Stimulated activated CD4-positive, alpha-beta T cell treated with anti-CD3 and anti-CD28 coated beads, TNF-alpha, amount 100 ng/mL, for 4 hours (primary cell): ENCODE measurements at places on chromosomes 3 and 15.

- no peak for DNase-seq
Observed at GRCh38 chr3:9214599-9214998, 34.8 kb downstream of the SRGAP3 start.

- no peak for DNase-seq
Observed at GRCh38 chr15:57086857-57087427, 168.5 kb downstream of the TCF12 start.

DNA sequence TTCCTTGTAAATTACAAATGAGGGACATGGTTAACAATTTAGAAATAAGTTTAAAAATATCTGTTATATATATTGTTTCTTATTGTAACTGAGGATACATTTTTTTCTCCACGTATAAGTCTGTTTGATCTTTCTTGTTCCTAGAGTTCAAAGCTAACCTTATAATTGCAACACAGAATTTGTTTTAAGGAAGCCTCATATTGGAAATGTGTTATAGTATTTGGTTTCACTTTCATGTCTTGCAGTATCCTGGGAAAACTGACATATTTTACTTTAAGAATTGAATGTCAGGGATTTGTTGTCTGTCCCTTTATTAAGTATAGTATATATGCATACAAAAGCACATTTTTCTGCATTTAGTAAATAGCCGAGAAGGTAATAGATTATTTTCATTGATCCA is 23.5 kb upstream of the NIT2 start:
- DNase-seq, result no peak

- DNase-seq, result no peak
Observed at GRCh38 chr3:71694358-71694999, 30.7 kb downstream of the EIF4E3 start.

- no peak for DNase-seq
Observed at GRCh38 chr3:1330107-1330506, 237.3 kb downstream of the CNTN6 start.

- no peak for DNase-seq
Observed at GRCh38 chr3:184428561-184429175, 48.8 kb downstream of the CHRD start.

DNA sequence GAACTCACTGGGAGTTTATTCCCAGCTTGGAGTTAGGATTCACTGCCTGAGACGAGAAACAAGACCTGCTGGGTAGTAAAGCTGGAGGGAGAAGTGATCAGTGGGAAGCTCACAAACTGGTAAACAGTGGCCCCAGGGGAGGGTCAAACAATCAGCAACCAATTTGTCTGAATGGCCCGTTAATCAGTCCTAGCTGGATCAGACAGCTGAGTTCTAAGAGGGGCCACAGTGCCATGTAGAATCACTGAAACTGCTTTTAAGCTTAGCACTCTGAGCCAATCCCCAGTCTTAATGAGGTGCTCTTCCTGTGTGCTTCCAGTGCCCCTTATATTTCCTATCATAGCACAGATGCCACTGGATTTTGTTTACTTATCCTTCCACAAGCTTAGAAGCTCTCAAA is 591.7 kb downstream of the RSL24D1 start:
- no peak for DNase-seq

- DNase-seq, result no peak
Observed at GRCh38 chr15:25170113-25170731, 215.4 kb downstream of the SNRPN start.

DNA sequence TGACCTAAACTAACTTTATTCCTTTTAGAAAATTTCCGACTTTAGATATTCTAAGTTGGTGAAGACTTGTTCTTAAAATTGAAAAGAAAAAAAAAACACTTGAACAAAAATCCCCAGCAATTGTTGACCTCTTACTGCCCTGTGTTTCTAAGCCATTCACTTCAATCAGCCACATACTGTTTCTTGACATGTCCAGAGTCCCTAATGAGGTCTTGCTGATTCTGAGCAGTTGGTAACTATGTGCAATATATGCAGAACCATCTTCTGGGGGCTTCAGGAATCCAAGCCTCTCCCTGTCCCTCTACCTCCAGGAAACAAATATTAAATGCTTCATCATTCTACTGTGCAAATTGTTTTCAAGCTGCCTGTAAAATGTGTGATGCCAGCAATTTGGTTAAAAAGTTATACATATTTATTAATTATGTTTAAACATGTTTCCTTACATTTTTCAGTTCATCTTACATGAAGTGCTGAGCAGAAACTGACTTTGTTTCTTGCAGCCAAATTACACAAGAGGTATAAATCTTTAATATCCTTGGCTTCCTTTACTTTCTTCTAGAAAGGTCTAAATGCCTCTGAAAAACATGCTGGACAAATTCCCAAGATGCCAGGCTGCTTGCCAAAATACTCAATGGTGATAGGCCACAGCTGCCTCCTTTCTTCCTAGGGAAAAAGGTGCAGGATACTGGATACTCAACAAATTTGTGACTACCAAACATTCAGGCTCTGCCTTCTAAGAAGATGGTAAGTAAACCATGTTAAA is 19.8 kb upstream of the GYG1 start:
- DNase-seq, result no peak

GRCh38 chr3:153885359-153885758 is 235.8 kb upstream of the ARHGEF26 start:
- DNase-seq, result no peak

GRCh38 chr3:31220431-31220830 is 312.3 kb upstream of the STT3B start:
- no peak for DNase-seq

DNA sequence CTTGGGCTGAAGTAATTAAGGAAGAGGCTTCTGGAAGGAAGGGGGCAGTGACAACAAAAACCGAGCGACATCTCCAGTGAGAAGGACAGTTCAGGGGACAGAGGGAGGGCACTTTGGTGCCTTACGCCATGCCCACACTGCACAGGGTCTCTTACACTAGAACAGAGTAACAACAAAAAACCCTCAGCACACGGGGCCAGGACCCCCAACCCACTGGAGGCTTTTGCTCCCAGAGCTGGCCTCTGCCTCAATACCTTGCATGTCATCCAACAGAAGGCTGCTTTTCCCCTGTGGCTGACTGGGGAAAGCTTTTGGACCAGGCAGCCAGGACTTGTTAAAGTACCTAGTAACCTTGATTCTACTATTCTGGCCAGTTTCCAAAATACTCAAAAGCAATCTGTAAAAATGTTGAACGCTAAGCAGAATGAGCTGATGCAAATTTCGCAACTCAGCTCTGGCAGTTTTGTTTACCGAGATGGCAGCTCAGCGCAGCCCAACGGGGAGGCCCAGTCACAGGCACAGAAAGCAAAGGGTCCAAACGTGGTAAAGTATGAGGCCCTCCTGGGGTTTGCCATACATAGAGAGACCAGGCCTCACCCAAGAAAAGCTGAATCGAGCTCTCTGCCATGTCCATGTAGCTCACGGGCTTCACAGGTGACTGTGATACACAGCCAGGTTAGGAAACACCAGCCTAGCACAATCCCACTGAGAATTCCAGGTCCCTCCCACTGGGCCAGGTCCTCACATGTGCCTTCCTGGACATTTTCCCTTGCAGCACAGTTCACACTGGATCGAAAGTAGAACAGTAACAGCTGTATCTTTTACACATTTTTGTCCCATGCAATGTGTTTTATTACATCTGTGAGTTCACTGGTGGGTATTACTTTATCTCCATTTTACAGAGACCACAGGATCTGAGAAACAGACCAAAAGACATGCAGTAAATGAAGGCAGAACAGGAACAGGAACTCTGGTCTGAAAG is 6.0 kb downstream of the CHCHD4 start:
- DNase-seq, result no peak

GRCh38 chr3:146077181-146077580 is 83.8 kb downstream of the PLOD2 start:
- no peak for DNase-seq

GRCh38 chr3:46930945-46931403 is 45.6 kb downstream of the CCDC12 start:
- DNase-seq, result no peak

GRCh38 chr3:18900994-18901393 is 247.3 kb upstream of the KCNH8 start:
- DNase-seq, result no peak

- DNase-seq, result no peak
Observed at GRCh38 chr15:63218100-63218808, 28.8 kb downstream of the RAB8B start.

DNA sequence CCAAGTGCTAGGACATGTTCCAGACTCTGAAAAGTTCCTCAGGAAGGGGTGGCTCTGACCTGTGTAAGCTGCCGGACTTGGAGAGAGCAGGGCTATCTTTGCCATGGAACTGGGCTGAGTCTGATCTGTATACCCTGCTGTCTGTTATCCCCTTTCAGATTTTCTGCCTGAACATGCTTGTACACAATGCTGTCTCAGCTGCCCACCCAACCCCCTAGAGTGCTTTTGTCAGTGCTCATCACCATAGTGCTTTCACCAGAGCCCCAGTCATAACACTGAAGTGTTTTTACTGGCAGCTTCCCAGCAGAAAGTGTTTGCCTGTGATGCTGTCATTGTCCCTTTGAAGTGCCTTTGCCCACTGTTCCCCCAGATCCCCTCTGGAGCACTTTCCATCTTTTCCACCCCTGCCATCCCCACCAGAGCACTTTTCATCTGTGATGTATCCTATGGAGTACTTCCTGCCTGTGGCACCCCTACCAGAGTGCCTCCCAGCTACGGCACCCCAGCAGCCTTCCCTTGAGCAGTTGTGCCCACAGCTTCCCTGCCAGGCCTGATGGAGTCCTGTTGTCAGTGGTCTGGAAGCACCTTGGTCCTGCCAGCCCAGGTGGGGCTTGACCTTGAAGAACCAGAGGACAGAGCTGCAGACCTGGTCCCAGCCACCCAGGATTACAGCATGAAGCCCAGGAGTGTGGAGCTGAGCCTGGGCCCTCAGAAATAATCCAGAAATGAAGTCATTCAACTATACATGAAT is 397.7 kb downstream of the DIPK2A start:
- no peak for DNase-seq

GRCh38 chr15:98996169-98996568 is 11.4 kb downstream of the PGPEP1L start:
- DNase-seq, result no peak

GRCh38 chr3:117400303-117400702 is 690.7 kb downstream of the TUSC7 start:
- DNase-seq, result no peak

GRCh38 chr3:177314897-177315296 is 117.6 kb upstream of the TBL1XR1 start:
- DNase-seq, result no peak

DNA sequence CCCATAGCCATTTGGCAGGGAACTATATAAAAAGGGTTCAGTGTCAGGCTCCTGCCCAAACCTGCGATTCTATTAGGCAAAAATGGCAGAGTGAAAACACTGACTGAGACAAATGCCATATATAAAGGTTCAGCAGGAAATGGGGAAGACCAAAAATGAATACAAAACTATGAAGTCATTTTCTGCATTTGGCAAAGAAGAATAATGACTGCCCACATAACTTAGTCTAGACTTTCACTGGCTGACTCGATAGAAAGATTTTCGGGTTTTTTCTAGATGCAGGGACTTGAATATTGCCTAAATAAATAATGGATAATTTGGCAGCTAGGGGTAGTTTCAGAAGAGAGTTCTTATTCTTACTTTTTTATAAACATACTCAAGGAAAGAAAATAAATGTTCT is 178.0 kb downstream of the TPRG1 start:
- DNase-seq, result no peak

DNA sequence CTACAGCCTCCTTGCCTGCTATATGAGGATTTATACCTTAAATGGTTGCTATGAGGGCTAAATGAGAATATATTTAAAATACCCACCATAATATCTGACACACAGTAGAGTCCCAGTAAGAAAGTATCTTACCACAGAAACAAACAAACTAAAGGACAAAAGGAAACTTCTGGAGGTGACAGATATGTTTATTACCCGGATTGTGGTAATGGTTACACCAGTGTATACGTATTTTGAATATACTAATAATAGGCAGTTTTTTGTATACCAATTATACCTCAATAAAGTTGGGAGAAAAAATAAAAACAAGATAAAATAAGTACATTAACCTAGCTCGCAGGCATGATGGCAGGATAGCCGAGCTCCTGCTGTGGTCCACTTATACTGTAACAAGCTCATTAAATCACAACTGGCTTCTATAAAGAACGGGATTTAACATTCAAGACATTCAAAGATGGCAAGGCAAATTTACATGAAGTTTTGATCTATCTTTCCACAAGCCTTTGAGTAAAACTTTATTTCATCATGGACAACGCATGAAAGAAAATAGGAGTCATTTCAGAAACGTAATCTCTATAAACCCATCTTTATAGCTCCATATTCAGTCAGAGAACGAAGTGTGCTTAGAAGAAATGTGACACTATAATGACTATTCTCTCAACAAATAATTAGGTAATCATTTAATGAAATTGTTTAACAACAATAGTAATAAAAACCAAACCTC is 1.5 kb downstream of the RPN1 start:
- no peak for DNase-seq

- DNase-seq, result no peak
Observed at GRCh38 chr3:112437146-112438022, 61.9 kb downstream of the BTLA start.

- DNase-seq, result no peak
Observed at GRCh38 chr3:108662142-108662738, 72.7 kb downstream of the DZIP3 start.

- no peak for DNase-seq
Observed at GRCh38 chr3:134001251-134001650, 28.5 kb downstream of the SLCO2A1 start.

GRCh38 chr3:177420651-177421480 is 223.6 kb upstream of the TBL1XR1 start:
- no peak for DNase-seq

DNA sequence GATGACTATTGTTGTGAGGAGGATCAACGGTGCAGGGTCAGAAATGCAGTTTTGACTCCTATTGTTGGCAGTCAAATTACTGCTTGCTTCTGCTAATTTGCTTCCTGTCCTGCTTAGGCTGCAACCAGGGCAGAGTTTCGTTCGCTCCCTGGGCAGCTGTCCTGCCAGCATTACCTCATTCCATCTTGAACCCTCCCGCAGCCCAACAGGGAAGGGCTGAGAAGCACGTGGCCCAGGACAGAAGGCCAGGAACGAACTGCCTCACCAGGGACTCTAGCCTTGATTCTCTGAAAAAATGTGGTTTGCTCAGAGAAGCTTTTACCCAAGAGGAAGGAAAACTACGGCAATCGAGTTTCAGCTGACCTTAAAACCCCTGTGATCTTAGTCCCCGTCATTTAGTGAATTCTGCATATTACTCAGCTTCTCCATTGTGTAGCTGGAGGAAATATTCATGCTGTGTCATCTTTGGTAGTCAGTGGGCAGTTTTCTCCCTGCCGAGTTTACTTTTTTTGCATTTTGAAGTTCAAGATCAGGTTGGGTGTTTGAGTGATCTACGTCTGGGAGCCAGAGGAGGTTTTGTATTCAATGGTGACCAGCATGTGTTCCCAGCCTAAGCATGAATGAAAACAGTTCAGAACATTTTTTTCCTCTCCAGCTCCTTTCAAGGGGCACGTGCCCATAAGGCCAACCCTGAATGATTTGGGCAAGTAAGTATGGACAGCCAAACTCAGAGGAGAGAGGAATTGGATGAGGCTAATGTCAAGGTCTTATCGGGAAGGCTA is 23.0 kb downstream of the TLNRD1 start:
- DNase-seq, result no peak

DNA sequence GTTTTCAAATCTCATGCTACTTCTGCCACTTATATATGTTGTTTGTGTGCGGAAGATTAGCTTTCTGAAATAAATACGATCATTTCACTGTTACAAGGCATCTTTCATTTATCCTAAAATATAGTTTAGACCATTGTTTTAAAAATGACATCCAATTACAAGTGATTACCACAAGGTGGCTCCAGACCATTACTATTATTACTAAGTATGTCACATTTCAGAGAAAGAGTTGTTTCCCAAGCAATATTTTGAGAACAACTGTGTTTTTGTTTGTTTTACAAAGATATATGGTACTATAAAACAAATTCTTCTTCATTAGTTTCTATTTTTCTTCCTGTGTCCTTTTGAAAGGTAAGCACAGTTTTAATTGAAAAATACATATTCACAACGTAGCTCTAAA is 136.0 kb upstream of the RAP2B start:
- no peak for DNase-seq
